ENCODE measurements at places on chromosomes 7 and 10.
A peak's percentile ranks its signal among the peaks of the same experiment; 100 is the strongest.

- DNase-seq = no peak
Observed at GRCh38 chr7:39896840-39897239, 53.2 kb upstream of the CDK13 start.

DNA sequence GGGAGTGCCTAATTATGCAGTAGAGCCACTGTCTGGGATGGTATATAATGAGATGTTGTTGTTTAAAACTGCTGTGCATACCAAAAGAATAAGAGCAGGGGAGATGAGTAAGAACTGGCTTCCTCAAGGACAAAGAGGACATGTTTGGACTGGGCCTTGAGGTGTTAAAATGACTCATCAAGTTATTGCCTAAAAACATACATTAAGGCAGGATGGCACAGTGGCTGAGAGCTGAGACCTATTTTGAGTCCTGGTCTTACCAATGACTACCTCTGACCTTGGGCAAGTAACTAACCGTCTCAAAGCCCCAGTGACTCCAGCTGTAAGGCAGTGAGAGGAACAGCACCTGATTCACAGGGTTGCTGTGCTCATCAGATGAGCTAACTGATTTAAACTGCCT, 71.1 kb downstream of the CFAP58 start:
- DNase-seq = no peak

DNA sequence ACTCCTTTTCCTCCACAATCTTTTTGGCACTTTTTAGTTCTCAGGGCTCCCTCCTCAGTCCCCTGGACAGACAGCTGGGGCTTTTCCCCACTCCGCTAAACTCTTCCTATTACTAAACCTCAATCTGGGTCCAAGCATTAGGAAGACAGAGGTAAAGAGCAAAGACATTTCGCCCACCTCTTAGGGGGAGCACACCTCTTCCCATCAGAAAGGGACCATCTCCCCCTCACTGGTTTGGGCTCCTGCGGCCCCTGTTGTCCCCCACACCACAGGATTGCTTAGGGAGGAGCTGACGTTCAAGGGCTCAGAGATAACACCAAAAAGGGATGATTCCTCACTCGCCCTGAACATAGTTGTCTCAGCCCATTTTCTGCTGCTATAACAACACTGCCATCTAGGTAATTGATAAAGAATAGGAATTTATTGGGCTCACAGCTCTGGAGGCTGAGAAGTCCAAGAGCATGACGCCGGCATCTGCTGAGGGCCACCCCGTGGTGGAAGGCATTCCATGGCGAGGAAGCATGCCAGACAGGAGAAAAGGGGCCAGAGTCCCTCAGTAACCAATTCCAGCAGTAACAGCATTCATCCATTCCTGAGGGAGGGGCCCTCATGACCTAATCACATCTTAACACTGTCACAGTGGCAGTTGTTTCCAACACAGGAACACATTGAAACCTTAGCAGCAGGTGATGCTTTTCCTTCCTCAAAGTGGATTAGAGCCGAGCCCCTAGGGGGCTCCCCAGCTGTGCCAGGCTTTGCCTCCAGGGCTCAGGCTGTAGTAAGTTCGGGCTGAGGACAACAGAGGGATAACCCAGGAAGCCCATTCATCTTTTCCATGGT, 209.6 kb downstream of the EBF3 start:
- peak; percentile 11 for DNase-seq

DNA sequence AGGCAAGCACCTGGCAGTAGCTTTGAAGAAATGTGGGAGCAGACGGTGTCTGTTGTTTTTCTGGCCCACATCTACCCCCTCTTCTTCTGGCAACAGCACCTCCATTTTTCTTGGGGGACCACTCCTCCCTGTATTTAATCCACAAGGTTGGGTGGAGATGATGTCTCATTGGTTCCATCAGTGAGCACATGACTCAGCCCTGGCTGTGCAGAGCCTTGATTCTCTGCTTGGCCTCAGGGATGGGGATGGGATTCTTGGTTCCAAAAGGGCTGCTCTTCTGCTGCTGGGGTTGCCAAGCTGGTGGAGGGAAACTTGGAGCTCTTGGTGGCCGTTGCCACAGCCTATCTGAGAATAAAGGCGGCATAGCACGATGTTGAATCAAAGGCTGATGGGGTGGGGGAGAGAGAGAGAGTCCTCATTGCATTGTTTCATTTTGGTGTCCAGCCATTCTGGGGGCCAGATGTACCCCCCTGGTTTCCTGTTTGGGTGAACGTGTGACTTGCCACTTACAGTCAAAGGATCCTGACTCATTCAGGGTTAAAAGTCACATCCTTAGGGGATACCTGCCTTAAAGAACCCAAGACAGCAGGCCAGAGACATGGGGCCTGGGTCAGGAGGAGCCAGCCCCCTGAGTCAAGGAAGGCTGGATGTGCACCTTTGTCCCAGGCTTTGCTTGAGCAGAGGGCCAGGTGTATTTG, 25.9 kb downstream of the GRK5 start:
- no peak for DNase-seq

DNA sequence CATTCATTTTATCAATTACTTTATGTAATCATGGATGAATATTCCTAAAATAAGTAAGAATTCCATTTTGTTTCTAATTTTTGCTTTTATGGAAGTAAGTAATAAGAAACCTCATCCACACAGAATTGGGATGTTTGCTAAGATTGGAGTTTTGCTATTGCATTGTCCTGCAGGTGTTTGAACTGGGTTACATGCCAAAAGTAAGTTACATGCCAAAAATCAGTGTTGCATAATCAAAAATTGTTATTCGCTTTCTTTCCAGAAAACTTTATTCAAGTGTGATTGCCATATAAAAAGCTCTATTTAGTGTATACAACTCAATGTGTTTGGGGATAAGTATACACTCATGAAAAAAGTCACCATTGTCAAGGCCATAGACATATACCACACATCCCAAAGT, 346.7 kb upstream of the PLXDC2 start:
- no peak for DNase-seq

- no peak for DNase-seq
Observed at GRCh38 chr7:31997423-31997822, 72.8 kb downstream of the PDE1C start.

DNA sequence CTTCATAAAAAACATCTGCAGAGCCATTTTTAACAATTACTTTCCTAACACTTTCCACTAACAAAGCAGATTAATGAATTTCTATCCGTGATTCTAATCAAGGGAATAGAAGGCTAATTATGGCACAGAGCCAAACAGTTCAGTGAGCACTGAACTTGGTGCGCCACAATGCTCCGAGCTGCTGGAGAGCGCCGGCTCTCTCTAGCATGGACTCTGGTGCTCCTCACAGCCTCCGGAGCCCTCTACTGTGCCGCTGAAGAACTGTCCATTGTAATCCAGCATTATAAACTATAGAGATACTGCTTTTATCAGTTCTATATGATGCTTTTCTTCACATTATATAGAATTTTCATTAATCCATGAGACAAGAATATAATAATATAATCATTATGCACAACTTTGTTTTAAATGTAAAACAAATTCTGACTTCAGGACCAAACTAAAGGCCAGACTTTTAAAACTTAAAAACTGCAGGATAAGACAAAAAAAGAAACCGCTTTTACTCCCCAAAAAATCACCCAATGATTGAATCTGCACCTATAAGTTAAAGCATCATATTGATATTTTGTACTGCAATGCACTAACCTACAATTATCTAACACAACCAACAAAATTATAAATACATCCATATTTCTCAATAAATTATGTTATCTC, 123.6 kb downstream of the RNF32 start:
- peak; percentile 62 for DNase-seq

DNA sequence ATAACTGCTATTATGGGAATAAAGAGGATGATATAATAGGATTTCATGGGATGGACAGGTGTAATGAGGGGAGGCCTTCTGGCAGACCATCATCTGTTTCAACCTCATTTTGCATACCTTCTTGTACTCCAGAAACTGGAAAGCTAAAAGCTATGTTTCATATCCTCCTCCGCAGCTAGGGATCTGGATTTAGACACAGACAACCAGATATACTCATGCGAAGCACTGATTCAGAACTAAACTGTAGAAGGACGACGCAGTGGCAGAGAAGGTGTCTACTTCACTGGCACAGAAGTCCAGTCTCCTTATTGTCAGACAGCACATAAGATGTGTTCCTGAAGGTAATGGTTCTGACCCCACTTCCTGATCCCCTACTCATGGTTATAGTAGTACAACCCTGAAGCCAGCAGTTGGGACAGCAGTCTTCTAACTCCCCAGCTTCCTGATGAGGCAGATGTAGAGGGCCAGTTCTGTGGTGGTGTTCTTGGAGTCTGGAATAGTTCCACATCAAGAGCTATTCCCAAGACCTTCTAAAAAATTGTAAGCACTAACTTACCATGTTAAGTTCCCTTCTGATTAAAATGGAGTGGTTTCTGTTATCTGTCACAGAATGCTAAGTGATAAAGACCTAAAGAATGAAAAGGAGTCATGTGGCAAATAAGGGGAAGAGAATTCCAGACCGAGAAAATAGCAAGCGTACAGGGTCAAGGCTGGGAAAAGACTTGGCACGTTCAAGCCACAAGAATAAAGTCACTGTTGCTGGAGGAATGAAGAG, 550.3 kb downstream of the GRM8 start:
- DNase-seq = no peak

DNA sequence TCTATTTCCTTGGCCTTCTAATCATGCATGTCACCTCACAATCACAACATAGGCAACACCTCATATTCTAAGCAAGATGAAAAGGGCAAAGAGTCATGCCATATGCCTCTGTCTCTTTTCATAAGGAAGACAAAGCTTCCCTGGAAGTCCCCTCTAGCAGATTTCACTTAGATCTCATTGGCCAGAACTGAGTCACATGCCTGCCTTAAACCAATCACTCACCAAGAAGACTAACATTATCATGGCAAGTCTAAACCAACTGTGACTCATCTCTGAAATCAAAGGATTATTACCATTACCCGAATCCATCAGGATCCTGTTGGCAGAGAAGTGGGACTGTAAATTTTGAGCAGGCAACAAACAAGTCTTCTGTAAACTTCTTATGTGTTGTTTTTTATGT, 27.8 kb downstream of the CAV1 start:
- no peak for DNase-seq

GRCh38 chr10:130960531-130960930, 351.0 kb downstream of the TCERG1L start:
- no peak for DNase-seq

GRCh38 chr7:87852306-87852705, 23.9 kb downstream of the SLC25A40 start:
- DNase-seq = no peak

DNA sequence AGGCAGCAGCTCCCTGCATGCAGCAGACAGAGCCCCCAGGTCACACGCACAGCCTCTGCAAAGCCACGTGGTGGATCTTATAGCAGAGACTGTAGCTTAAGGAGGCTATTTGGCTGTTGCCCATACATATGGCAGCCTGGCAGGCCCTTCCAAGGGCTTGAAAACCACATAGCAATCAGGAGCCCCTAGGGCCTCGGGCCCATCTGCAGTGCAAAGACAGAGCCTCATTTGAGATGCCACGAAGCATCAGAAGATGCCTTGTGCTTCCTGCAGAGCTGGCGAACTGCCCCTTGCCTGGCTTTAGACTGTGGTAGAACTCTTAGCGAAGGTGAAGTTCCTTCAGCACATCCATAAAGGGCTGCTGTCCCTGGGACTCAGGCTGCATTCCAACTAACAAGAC, 309.9 kb downstream of the GRID1 start:
- no peak for DNase-seq

DNA sequence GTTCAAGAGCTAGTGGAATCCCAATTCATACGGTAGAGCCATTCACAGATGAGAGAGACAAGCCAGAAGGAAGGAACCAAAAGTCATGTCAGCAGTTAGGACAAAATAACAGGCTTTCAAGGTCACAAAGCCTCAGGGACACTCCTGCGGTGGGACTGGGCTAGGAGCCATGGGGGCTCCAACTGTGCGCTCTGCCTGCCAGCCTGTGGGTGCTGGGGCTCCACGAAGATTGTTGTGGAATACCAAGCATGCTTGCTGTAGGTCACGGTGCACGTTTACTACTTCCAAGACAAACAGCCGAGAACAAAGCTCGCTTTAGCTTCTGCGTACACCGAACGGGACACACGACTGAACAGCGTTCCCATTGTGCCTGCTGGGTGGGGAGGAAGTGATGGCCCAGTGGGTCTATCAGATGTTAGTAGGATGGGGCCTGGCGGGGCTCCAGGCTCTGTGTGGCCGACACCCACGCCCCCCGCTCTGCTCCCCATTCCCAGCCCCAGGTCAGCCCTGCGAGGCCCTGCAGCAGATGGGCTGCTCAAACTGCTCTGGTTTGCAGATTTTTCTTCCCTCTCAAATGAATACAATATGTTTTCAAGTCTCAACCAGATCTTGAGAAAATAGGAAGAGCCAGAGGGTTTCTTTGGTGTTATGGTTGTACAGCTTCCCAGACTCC, 158.9 kb downstream of the EGFR start:
- peak; percentile 78 for DNase-seq

DNA sequence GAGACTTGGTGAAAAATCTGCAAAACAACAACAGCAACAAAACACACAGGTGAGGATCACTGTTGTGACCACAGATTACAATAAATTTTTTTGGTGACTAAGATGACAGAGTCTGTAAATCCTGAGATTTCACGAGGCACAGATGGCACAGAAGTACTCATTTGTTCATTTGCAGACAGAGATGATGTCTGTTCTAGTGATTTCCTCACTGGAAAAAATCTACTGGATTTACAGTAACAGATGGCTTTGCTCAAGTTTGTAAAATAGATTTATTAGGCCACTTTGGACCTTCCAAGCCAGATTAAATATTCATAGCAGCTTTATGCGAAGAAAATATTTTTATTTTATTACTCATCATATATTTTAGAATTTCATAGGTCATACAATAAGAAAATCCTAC, 113.5 kb upstream of the IL6 start:
- DNase-seq = no peak

- no peak for DNase-seq
Observed at GRCh38 chr7:38858259-38858884, 50.6 kb downstream of the VPS41 start.

DNA sequence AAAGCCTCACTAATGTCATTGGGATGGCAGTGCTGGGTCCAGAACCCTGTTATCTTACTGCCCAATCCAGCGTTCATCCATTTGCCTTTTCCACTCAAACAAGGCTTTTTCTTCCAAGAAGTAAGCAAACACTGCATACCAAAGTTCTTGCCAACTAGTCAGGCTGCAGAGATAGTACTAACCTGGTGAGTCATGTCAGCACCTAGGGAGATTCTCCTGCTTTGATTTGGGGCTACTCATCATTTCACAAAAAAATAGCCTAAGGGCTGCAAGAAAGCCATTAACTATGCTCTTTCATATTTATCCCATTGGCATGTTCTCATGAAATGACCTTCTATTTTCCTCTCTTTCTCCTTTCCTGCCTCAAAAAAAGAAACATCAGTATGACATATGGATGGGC, 142.6 kb downstream of the TWIST1 start:
- no peak for DNase-seq

DNA sequence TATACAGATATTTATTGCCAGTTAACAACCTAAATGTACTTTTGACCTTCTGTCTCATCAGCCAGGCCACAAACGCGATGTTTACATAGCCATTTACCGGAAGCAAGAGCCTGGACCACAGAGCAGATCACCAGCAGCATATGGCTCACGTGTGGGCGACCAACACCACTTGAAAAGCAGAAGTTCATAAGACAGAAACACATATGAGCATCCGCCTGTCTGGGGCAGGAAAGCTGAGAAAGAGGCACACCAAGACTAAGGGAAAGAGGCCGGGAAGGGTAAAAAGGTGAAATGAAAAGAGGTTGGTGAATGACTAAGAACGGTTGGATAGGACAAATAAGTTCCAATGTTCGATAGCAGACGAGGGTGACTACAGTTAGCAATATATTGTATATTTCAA, 1.3 kb downstream of the ABCB1 start:
- no peak for DNase-seq

GRCh38 chr7:114759347-114760062, 162.4 kb upstream of the MDFIC start:
- no peak for DNase-seq
